NCI-H187 (cell line): ENCODE measurements at places on chromosomes 7 and 10.
A peak's percentile ranks its signal among the peaks of the same experiment; 100 is the strongest.

GRCh38 chr7:66921396-66921917, 432 bp downstream of the TMEM248 start:
- no peak for DNase-seq

GRCh38 chr10:103481974-103482531, 3.0 kb upstream of the CALHM3 start:
- no peak for DNase-seq

- DNase-seq: no peak
Observed at GRCh38 chr7:39453743-39454355, 112.4 kb upstream of the YAE1 start.

GRCh38 chr7:43528576-43529354, 54.1 kb upstream of the STK17A start:
- DNase-seq: no peak

DNA sequence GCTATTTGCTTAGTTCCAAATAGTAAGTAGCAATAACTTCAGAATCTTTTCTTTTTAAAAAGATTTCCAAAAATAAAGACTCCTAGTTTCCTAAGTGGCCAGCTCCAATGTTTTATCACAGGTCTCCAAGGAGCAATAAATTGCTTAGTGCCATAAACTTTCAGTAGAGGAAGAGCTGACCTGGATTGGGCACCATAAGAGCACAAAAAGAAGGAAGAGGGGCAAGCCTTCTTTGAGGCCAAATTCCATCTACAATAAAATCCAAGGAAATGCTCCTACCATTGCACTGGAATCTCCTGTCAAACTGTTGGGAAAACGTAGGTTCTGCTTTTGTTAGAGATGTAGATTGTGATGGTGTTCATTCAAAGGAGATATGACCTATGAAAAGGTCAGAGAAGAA, 64.0 kb downstream of the DENND2A start:
- no peak for DNase-seq

DNA sequence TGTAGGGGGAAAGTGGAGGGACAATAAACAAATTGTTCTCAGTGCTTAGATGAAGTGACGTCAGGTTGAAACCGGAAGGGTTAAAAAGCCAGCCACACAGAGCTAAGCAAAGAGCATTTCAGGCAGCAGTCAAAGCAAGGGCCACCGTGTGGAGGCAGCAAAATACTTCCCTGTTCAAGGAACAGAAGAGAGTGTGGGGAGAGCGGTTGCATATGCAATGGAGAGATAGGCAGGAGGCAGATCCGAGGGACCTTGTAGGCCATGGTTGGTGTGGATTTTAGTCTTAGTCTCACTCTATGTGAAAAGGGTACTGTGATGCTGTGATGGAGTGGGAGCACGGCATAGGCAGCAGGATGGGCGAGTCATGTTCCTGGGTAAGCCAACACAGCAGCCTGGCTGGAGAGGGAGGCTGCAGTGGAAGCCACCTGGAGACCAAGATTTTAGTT, 3.8 kb upstream of the STN1 start:
- DNase-seq: no peak

DNA sequence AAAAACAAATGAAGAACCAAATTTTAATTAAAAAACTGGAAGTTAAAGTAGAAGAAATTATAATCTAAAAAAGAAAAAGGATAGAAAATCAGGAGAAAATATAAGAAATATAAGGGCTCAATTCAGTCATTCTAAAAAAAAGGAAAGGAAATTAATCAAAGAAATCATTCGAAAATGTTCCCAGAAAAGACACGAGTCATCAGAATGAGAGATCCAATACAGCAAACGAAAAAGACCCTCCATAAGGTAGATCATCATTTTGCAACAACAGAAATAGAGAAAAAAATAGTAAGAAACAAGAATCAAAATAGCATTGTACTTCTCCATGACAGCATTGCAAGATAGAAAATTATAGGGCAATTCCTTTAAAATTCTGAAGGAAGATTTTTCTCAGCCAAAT, 22.5 kb upstream of the DGKI start:
- DNase-seq: no peak

- no peak for DNase-seq
Observed at GRCh38 chr7:137684776-137685175, 162.0 kb downstream of the DGKI start.

DNA sequence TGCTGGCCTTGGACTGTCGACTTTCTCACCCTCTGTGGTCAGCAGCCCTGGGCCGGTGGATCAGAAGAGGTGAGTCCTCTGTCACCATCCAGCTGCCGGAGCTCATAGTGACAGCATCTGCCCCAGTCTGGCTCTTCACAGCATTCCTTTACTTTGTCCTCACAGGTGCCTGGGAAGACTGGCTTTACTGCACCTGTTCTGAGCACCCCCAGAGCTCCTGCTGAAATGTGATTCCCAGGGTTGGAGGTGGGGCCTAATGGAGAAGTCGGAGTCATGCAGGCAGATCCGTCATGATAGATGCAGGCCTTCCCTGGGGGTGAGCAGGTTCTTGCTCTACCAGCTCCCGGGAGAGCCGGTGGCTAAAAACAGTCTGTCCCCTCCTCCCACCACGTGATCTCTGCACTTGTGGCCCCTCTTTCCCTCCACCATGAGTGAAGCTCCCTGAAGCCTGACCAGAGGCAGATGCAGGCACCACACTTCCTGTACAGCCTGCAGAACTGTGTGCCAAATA, 171.5 kb downstream of the ZMYND11 start:
- DNase-seq: peak; percentile 20

DNA sequence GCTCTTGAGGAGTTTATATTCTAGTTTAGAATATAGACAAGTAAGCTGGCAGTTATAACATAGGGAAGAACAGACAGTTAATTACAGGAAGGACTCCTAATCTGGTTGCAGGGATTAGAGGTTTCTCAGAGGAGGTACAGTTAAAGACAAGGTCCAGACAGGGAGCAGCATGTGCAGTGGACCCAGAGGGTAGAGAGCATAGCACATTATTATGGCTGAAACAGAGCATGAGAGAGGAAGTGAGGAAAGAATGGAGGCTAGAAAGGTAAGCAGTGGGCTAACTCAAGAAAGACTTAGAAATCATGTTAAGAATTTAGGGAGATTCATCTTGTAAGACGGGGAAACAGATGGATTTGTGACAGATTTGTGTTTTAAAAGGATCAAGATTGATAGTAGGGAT, 9.7 kb downstream of the MIOS start:
- DNase-seq: no peak

DNA sequence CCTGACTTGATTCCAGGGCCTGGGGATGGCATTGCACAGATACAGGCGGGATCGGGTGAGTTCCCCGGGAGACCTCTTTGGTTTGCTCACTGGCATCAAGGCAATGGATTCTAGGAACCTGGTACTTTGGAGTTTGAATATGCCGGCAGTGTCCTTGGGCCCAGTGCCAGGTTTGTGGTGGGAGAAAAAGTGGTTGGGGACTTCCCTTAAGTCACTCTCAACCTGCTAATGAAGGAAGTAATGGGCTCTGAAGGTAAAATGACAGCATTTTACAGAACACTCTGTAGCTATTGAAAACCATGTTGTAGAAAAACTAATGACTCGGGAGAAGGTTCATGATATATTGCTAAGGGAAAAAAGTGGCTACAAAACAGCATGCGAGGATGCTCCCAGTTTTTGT, 129.9 kb downstream of the CFAP58 start:
- DNase-seq: no peak

DNA sequence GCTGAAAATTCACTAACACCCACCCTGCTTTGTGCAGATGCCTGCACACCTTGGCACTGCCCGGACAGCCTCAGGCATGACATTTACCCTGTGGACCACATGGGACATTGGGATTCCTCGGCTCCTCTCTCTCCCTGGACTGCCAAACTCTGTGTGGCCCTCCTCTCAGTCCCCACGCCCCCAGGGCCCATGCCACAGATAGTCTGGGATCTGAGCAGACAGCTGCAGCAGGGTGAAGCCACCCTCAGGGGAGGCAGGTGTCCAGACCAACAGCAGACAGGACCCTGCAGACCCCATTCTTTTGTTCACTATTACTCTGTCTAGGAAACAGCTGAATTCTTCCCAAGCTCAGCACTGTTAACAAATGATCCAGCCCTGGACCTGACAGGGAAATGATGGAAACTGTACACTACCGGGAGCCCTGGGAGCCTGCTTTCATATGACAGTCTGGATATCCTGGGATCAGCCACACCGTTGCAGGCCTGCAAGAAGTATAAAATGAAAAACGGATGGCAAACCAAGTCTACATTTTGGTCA, 83.4 kb downstream of the VOPP1 start:
- no peak for DNase-seq

- no peak for DNase-seq
Observed at GRCh38 chr10:114871379-114871778, 49.8 kb downstream of the FHIP2A start.

- no peak for DNase-seq
Observed at GRCh38 chr10:34235164-34235832, 579.8 kb downstream of the PARD3 start.

- DNase-seq: no peak
Observed at GRCh38 chr7:85292908-85293576, 106.2 kb upstream of the SEMA3D start.

GRCh38 chr10:6072215-6072934, 10.2 kb upstream of the IL2RA start:
- DNase-seq: no peak

GRCh38 chr7:20033621-20034400, 183.4 kb downstream of the MACC1 start:
- DNase-seq: no peak

GRCh38 chr10:113493882-113494301, 59.0 kb upstream of the HABP2 start:
- DNase-seq: no peak

GRCh38 chr7:131021460-131021859, 287.5 kb upstream of the KLF14 start:
- no peak for DNase-seq

DNA sequence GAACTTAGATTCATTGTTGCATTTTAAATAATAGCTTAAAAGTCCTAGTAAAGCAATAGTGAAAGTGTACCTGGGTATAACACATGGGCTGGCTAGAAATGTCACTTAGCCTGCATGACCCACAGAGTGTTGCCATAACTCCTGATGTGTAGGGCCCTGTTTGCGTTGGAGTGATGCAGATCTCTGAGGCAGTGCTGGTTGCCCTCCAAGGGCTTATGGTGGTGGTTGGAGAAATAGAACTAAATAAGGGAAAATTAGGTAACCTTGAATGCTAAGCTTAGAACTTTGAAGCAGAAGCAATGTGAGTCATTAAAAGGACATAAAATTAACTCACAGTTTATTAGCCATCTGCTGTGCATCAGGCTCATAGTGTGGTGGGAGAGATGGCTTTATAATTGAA, 105.7 kb downstream of the CCNY start:
- no peak for DNase-seq

DNA sequence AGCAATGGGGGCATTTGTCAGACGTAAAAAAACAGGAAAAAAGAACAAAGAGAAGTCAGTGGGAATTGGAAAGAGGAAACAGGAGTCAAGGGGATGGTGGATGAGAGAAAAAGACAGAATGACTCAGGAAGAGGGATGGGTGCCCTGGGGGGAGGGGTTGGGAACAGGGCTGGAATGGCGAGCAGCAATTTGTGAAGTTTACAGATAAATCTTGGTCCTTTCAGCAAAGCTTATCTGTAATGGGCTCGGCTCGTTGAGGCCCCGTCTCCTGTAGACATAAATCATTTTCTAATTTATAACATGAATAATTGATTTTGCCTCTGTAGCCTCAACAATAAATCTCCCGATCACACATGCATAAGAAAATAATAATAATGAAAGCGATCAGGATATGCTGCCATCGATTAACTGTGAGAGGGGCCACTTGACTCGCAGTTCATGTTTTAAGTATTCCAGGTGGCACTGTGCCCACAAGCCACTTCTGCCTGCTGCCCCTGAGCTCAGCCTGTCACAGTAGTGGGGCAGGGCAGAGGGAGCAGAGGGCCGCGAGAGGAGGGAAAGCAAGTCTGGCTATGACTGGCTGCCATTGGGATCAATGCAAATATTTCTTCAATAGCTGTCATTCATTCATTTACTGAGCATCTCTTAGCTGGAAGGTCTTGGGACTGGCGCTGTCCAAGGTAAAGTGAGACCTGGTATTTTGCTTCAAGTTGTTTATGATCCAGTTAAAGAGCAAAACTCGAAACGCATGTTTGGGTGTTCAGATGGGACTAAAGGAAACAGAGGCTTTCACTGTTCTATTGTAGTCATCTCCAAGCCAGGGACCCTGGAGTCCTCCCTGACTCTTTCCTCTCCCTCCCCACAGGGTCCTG, 47.4 kb upstream of the R3HCC1L start:
- no peak for DNase-seq

DNA sequence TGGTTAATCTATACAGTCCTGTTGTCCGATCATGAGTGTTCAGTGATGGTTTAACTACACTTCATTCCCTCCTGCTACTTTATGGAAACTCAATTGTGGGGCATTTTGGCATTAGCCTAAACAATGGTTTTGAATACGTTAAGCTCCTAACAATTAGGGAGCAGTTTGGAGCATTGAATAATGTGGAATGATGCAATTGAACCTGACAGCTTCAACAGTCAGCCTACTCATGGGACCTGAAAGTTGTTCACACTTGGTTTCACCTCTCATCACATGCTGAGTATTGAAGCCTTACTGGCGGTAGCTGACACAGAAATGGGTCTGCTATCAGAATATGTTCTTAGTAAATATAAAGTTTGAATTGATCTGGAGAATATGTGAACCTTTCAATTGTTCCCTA, 186.1 kb downstream of the MLLT10 start:
- no peak for DNase-seq

- no peak for DNase-seq
Observed at GRCh38 chr7:91299952-91300775, 35.9 kb downstream of the FZD1 start.

DNA sequence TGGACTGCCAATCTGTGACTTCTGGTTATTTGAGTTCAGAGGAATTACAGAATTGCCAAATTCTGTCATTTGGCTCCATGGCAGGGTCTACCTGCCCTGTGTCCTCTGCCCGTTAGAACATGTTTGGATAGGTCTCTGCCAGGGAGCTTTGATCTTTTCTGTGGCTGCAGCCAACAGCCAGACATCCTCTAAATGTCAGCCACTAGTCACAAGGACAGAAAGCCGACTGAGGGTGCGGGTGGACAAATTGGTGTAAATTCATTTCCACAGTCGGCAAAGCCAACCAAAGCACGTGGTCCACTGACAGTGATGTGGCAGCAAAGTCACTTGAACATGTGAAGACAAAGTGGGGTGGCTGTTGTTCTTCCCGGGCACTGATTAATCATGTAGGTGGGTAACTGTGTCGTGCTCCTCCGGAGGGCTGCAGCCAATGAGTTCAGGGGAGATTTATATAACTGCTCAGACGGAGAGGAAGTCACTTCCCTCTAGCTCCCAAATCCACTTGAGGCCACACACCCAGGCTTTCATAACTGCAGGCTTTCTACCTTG, 26.7 kb upstream of the CAMK1D start:
- DNase-seq: no peak

- no peak for DNase-seq
Observed at GRCh38 chr7:138608275-138608674, 92.9 kb downstream of the SVOPL start.
